DND-41 (cell line): ENCODE measurements at places on chromosomes 3 and 15.

GRCh38 chr15:69232765-69233164, 65.9 kb upstream of the PAQR5 start:
- DNase-seq: no peak

DNA sequence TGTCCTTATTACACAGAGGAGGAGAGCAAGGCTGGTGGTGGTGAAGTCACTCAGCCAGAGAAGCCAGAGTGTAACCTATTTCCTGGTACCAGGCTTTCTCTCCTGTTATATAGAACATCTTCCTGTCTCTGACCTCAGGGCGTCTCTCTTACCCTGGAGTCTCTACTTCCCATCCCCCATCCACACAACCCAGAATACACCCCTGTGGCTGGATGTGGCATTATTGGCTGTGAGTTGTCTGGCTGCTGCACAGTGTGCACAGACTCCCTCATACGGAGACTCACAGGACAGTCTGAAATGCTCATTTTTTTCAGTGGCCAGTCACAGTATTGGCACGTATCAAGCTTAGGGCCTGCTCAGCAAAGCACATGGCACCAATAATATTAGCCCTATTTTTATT, 8.6 kb downstream of the PODXL2 start:
- DNase-seq: peak; percentile 71

GRCh38 chr15:38541026-38541425, 23.6 kb downstream of the RASGRP1 start:
- no peak for DNase-seq

GRCh38 chr3:146839727-146840375, 234.7 kb upstream of the PLSCR5 start:
- no peak for DNase-seq

DNA sequence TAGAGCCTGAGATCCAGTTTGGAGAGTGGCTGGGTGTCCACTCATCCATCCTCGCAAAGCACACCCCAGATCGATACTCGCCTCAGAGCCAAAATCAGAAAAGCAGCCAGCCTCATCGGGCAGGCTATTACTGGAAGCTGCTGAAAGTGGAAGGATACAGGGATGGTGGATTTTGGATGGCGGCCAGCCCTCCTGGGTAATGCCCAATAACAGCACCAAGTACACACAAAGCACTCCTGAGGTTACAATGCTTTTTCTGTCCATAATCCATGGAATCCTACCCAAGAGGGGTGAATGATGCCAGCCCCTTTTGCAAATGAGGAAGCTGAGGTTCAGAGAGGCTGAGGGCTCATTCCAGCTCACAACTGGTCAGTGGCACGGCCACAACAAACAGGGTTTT, 93.1 kb upstream of the SLC6A11 start:
- DNase-seq: no peak

GRCh38 chr15:75194397-75194796, 7.3 kb upstream of the C15orf39 start:
- DNase-seq: no peak

DNA sequence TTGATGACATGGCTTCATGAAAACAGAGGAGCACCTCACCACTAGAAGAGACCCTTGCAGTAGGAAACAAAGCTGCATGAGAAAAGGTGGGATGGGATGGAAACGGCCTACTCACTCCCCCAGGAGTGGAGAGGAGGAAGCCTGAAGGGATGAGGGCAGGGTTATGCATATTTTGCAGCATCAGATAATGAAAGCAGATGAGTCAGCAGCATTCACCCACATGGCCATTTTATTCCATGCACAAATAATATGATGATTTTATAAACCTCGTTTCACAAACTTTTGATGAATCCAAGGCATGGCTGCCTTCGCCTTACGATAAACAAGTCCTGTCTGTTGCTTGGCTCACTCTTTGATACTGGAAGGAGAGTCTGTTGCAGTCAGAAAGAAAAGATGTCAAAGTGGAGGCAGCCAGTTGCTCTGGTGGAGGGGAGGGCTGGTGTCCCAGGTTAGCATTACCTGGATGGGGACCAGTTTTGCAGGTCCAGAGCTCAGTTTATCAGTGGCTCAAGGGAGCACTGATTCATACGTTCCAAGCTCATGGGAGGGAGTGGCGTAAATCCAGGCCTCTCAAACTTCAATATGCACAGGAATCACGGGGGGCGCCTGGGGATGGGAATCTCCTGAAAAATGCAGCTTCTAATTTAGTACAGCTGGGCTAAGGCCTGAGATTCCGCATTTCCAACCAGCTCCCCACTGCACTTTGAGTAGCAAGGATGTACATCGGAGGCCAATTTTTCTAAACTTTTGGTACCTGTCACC, 9.2 kb upstream of the EHD4 start:
- DNase-seq: no peak

GRCh38 chr15:101006931-101007691, 88.0 kb downstream of the LRRK1 start:
- DNase-seq: peak; percentile 55

DNA sequence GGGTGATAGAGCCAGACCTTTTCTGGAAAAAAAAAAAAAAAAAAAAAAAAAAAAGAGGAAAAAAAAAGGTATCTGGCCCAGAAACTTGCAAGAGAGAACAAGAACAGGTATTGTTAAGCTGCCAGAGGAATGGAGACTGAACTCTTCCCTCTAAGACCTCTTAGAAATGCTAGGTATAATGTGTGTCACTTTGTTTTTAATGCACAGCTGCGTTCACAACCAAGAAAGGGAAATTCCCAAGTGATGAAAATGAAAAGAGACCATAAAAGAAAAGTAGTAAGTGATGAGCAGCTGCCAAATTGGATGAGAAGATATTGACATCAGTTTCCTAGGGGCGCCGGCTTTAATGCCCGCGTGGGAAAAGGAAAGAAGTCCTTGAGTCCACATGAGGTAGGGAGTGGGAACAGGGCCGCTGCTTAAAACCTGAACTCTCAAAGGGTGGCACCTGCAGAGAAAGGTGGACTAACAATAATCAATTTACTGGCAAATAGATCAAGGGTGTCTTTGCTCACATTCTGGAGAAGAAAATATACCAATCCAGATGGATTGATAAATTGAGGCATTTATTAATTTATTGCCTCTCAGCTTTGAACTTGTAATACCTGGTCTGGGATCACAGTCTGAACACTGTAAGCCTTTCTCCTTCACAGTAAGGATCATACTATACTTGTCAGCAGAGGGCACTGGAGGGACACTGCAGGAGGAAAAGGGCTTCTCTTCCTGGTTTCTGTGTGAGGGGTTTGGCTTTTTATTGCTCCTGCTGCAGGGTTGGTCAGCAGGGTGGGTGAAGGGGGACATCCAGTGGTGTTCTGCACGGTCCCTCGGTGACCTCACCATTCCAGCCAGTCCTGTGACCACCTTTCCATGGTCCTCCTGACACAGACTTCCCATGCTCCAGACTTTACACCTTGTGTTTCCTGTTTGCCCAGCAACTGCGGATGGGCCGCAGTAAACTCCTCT, 131.6 kb downstream of the AQP9 start:
- peak; percentile 58 for DNase-seq

GRCh38 chr15:70703096-70703878, 60.1 kb downstream of the UACA start:
- DNase-seq: no peak
